ENCODE measurements at places on chromosomes 12 and 14.
A peak's percentile ranks its signal among the peaks of the same experiment; 100 is the strongest.

- no peak for DNase-seq
These were observed 91.7 kb downstream of the MYRFL start for GRCh38 chr12:69916544-69917235.

GRCh38 chr14:68779761-68780323 is 13.0 kb downstream of the ZFP36L1 start:
- DNase-seq: peak; percentile 82

- no peak for DNase-seq
These were observed 18.9 kb downstream of the MNAT1 start for GRCh38 chr14:60753264-60754119.

GRCh38 chr14:59332727-59333126 is 132.5 kb downstream of the GPR135 start:
- no peak for DNase-seq

- DNase-seq: no peak
These were observed 40.5 kb upstream of the USP44 start for GRCh38 chr12:95591731-95592130.

DNA sequence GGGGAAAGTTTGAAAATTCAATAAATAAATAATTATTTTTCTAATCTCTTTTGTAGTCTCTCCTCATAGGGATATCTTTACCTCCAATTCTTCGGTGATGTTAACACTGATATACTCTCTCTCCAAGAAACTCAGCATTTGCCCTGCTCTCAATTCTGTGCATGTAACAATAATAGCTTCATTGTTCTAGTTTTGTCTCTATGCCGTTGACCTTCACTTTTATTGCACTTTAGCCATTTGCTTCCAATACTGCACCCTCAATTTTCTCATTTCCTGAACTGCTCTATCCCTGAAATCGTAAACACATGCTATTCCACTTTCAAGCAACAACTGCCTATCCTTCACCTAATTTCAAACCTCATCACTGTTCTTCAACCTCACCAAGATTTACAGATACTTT is 645.0 kb downstream of the C12orf50 start:
- peak; percentile 33 for DNase-seq

DNA sequence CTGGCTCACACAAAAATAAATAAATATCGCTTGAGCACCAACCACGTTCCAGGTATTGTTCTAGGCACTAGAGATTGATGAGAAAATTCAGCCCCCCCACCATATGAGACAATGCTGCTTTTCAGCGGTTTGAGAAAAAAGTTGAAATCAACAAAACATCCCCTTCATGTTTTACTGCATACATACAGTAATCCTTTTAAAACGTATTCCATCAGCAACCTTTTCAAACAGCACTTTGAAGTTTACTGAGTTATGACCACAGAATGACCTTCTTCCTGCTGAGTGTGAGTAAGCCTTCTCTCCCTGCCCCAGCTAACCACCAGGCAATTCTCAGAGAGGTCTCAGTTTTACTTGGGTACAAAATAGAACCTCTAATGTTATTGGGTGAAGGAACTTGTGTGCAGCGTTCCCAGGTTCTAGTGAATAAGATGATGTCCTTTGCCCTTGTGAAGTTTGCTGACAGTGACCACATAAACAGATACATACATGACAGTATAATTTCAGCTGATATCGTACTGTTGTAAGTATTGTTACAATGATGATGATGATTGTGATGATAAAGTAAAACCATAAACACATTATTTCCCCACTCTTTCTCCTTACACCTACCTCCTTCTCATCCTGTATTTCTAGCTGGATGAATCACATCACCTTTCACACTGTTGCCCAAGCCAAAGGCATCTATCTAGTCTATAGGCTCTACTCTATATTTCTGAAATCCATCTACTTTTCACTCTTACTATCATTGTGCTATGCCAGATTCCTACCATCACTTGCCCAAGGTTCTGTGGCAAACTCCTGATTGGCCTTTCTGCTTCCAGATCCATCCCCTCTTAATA is 124.4 kb upstream of the KRR1 start:
- peak; percentile 69 for DNase-seq

GRCh38 chr14:22896760-22897159 is 13.7 kb downstream of the REM2 start:
- no peak for DNase-seq

DNA sequence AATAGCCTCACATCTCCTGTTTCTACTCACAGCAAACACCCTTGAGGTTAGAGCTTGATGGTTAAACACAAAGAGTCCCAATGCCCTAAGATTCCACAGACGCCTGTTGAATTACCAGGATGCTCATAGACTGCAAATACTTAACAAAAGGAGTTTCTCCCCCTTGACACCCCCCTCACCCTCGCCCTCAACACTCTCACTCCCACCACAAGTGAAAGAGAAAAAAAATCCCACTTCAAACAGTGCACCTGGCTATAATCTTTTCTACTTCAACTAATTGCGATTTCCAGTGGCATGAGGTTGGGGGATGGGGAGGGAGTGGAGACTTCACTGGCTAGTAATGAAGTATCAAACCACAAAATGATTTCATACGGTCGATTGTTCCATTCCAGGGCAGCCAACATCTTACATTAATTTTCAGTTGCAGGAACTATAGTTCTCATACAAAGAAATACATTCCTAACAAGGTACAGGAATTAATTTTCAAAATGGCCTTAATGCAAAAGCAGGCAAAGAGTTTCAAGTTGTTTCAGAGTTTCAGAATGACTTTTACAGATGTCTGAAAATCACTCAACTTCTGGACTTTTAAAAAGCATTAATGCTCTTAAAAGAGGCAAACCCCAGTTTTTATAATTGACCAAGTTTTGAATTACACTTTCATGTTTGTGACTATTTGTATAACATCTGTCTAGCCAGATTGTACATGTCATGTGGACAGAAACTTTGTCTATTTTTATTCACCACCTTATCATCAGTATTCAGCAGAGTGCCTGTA is 390.7 kb downstream of the C12orf75 start:
- DNase-seq: no peak

DNA sequence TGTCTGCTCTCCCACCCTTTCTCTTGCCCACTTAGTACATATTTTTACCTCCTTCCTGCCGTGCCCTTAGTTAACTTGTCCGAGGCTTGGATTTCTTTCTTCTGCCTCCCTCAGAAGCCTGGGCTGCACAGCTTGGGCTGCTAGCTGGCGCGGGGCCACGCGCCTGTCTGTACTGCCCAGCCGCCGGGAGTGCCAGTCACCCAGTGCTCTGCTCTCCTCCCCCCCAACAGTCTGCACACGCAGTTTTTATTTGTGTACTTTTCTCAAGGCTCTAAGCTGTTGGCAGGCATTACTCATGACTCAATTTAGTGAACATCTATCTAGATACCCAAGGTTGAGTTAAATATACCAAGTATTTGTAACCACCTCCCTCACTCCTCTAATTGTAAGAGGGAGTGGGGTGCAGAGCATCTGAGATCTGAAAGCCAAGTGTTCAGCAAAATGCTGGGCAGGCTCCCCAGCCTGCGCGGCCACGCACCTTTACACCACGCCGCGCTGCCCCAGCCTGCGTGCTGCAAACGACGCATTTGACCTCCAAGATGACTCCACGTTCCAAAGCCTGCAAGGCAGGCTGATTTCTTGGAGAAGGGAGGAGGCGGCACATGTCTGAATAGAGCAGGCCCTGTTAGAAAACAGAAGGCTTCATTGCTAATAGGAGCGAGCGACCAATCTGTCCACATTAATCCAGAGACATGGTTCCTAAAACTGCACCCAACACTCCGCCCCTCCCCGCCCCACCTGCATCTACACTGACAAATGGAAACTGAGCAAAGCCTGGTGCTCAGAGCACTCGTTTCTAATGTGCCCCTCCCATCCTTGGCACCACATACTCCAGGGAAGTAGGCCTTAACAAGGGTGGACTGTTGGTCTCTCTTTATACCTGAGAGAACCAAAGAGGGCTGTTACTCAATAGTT is 18.2 kb upstream of the CACNA2D4 start:
- DNase-seq: peak; percentile 71

DNA sequence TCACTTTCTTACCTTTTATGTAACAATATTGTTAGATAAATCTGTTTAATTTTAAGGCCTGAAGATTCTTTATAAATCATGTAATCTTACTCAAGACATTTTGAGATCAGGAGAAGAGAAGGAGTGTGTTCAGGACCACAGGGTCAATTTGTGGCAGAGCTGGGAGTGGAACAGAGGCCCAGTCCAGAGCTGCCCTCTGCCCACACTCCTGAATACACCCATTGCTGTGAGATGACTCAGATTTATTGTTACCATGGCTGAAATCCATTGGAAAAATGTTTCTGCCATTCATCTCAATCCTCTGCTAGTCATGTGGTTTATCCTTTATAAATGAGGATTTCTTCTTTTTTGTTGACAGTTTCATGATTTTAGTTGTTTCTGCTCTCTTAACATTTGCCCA is 100.5 kb upstream of the STXBP6 start:
- no peak for DNase-seq

Measured in HT-29 (cell line).